Activated CD4-positive, alpha-beta T cell treated with anti-CD3 and anti-CD28 coated beads, Interleukin-2, amount 10 ng/mL, durations not matched to agents 24 days and 14 days (primary cell): ENCODE measurements at places on chromosomes 7 and 10. TPM values are rescaled to one million over a fixed set of nuclear protein-coding genes. Genes with fewer than 3 reads are reported as not detected.
A peak's percentile ranks its signal among the peaks of the same experiment; 100 is the strongest.

The TAS2R3 gene
- 1.2 and 2.2 TPM in 2 replicates for total RNA-seq

DNA sequence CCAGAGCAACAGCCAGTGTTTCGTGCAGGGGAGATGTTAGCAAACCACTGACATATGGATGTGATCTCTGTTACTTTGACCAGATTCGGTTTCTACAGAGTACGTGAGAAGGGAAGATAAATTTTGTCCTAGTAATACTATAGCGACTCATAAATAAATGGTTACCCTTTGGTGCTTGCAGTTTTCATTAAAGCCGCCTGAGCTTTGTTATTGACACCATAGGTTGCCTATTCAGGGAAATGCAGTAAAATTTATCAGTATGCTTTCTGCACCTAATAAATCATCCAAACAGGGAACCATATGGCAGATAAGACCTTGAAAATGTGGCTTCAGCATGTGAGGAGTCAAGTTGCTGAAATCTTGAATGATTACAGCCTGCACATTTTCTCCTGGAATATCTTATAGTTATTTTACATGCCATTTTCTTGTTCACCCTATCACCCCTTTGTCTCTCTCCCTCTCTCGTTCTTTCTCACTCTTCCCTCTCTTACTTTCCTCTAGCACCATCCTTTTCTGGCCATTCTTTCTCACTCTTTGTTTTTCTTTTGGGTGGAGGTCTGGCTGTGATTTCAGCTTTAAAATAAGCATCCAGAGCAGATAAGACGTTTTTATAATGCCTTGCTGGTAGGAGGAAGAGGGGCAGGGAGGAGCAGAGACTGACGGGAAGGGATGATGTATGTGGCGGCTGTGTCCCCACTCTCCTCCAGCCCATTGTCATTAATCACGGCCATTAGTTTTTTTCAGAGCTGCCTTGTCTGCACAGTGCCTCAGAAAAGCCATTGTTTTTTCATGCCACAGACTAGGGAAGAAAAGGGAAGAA is 182.5 kb downstream of the LRMDA start:
- no peaks in the 10 kb centered on the region for H3K4me1 ChIP-seq
- no peak overlapping the region for H3K4me3 ChIP-seq

The CNNM1 gene
- total RNA-seq = 0.28 and 0.44 TPM in 2 replicates

GRCh38 chr10:12589291-12589690 is 239.9 kb downstream of the CAMK1D start:
- peaks cover 6% of the 10 kb centered on the region for H3K36me3 ChIP-seq
- H3K27ac ChIP-seq = no peak overlapping the region
- no peak for DNase-seq

The ZYX gene
- 85.8 and 89.7 TPM in 2 replicates for total RNA-seq

The HTRA1 gene
- total RNA-seq = not detected in 2 replicates

GRCh38 chr10:2985729-2986232 is 81.6 kb upstream of the PFKP start:
- H3K36me3 ChIP-seq = no peaks in the 10 kb centered on the region
- no peak overlapping the region for H3K4me3 ChIP-seq
- peaks cover 4% of the 10 kb centered on the region for H3K4me1 ChIP-seq

- peaks cover 29% of the 10 kb centered on the region for H3K27me3 ChIP-seq
- H3K27ac ChIP-seq = peak overlapping the region; percentile 97
- peaks cover 10% of the 10 kb centered on the region for H3K36me3 ChIP-seq
- DNase-seq = peak; percentile 81
- H3K4me3 ChIP-seq = peak overlapping the region; percentile 95
Measured at GRCh38 chr10:7410301-7410861, 453 bp downstream of the SFMBT2 start.

GRCh38 chr7:5766321-5766761 is 15.1 kb downstream of the RNF216 start:
- no peak for DNase-seq
- H3K27me3 ChIP-seq = no peaks in the 10 kb centered on the region
- no peak overlapping the region for H3K4me3 ChIP-seq
- peaks cover 7% of the 10 kb centered on the region for H3K4me1 ChIP-seq

DNA sequence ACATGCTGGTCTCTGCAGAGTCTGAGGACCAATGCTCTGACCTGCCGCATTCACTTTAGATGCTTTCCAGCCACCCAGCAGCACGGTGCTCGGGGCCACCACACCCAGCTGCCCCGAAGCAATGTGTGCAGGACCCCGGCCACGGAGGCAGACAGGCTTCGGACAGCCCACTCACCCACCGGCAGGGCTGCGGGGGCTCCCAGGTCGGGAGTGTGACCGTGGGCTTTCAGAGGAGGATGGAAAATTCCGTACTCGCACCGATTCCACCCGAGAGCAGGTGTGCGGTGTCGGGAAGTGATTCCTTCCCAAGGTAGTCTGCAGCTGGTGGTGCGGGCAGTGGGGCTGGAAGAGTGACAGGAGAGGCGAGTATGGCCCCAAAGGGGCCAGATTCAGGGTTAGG is 190.9 kb downstream of the DNAJB6 start:
- no peaks in the 10 kb centered on the region for H3K36me3 ChIP-seq
- no peak for DNase-seq
- no peak overlapping the region for H3K4me3 ChIP-seq

DNA sequence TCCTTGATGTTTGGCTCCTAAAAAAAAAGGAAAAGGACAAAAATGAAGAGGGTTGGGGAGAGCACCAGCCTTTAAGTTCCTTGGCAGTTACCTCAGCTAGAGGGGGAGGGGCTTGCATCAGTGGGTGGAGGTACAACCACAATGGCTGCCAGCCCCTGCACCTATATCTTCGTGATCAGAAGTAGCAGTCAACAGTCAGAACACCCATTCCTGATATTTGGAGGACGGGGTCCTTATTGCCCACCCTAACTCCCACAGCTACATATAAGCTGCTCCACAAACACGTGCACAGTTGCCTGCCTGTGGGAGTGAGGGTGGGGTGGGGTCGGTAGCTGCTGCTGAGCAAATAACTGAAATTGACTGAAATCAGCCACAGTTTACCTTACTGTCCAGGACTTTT is 26.2 kb downstream of the C1GALT1 start:
- H3K4me1 ChIP-seq = peaks cover 36% of the 10 kb centered on the region
- no peaks in the 10 kb centered on the region for H3K27me3 ChIP-seq
- DNase-seq = no peak
- H3K27ac ChIP-seq = no peak overlapping the region

GRCh38 chr10:7435674-7436073 is 24.8 kb upstream of the SFMBT2 start:
- no peak for DNase-seq
- peaks cover 34% of the 10 kb centered on the region for H3K27me3 ChIP-seq
- no peak overlapping the region for H3K4me3 ChIP-seq
- H3K4me1 ChIP-seq = peaks cover 7% of the 10 kb centered on the region

The PDK4 gene
- not detected in 2 replicates for total RNA-seq

DNA sequence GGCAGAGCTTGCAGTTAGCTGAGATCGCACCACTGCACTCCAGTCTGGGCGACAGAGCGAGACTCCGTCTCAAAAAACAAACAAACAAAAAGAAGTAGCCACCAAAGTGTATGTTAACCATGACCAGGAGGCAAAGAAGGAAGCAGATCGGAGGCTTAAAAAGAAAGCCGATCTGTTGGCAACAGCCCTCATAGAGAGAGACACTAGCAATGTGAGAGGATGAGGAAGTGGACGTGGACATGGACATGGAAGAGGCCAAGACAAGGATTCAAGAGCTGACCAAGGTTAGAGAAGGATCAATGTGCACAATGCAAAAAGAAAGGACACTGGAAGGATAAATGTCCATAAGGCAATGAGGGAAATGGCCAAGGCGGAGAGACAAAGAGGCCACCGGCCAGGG is 14.9 kb upstream of the ADCK2 start:
- H3K36me3 ChIP-seq = no peaks in the 10 kb centered on the region
- no peak overlapping the region for H3K27ac ChIP-seq
- H3K4me3 ChIP-seq = no peak overlapping the region

GRCh38 chr10:1089017-1089689 is 33.0 kb downstream of the WDR37 start:
- no peaks in the 10 kb centered on the region for H3K27me3 ChIP-seq
- H3K36me3 ChIP-seq = peaks cover 55% of the 10 kb centered on the region
- H3K4me1 ChIP-seq = peaks cover 16% of the 10 kb centered on the region

GRCh38 chr7:123665896-123666295 is 10.2 kb downstream of the LMOD2 start:
- H3K4me3 ChIP-seq = no peak overlapping the region
- H3K4me1 ChIP-seq = no peaks in the 10 kb centered on the region
- no peak for DNase-seq
- H3K27me3 ChIP-seq = peaks cover 11% of the 10 kb centered on the region

GRCh38 chr7:47846138-47846836 is 102.0 kb downstream of the PKD1L1 start:
- H3K4me1 ChIP-seq = no peaks in the 10 kb centered on the region
- H3K27ac ChIP-seq = no peak overlapping the region
- no peaks in the 10 kb centered on the region for H3K36me3 ChIP-seq
- no peak for DNase-seq
- H3K27me3 ChIP-seq = peaks cover 1% of the 10 kb centered on the region
- H3K4me3 ChIP-seq = no peak overlapping the region

The UFSP1 gene
- total RNA-seq = 4.5 TPM in 2 replicates

The ADAM12 gene
- not detected in 2 replicates for total RNA-seq

- peak overlapping the region; percentile 86 for H3K27ac ChIP-seq
- no peaks in the 10 kb centered on the region for H3K27me3 ChIP-seq
- peaks cover 11% of the 10 kb centered on the region for H3K4me1 ChIP-seq
- peaks cover 5% of the 10 kb centered on the region for H3K36me3 ChIP-seq
- DNase-seq = peak; percentile 96
- H3K4me3 ChIP-seq = peak overlapping the region; percentile 82
Measured at GRCh38 chr7:65037740-65038688, 31.5 kb upstream of the ERV3-1 start.
